Right renal cortex interstitium (tissue), 3 donors: ENCODE measurements at places on chromosomes 6 and 20.

- DNase-seq = no peak
Observed at GRCh38 chr6:12134581-12134980, 122.5 kb downstream of the HIVEP1 start.

- DNase-seq = no peak
Observed at GRCh38 chr6:166626177-166627032, 646 bp downstream of the RPS6KA2 start.

GRCh38 chr6:142292166-142292924 is 9.5 kb upstream of the ADGRG6 start:
- DNase-seq = no peak

DNA sequence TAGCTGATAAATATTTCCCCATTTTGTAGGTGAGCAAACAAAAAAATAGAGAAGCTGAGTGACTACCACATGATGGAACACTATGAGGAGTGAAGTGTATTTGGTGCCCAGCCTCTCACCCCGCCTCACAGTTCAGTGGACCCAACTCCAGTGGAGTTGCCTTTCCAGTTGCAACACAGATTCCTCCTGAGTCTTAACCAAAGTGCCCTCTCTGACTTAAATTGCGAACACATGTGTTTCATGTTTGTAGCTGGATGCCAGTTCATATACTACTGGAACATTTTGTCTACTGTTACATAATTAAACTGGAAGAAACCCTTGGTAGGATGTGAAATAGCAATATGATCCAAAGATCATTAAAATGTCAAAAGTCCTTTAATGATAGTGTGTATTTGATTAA is 448.9 kb downstream of the COL12A1 start:
- DNase-seq = no peak

DNA sequence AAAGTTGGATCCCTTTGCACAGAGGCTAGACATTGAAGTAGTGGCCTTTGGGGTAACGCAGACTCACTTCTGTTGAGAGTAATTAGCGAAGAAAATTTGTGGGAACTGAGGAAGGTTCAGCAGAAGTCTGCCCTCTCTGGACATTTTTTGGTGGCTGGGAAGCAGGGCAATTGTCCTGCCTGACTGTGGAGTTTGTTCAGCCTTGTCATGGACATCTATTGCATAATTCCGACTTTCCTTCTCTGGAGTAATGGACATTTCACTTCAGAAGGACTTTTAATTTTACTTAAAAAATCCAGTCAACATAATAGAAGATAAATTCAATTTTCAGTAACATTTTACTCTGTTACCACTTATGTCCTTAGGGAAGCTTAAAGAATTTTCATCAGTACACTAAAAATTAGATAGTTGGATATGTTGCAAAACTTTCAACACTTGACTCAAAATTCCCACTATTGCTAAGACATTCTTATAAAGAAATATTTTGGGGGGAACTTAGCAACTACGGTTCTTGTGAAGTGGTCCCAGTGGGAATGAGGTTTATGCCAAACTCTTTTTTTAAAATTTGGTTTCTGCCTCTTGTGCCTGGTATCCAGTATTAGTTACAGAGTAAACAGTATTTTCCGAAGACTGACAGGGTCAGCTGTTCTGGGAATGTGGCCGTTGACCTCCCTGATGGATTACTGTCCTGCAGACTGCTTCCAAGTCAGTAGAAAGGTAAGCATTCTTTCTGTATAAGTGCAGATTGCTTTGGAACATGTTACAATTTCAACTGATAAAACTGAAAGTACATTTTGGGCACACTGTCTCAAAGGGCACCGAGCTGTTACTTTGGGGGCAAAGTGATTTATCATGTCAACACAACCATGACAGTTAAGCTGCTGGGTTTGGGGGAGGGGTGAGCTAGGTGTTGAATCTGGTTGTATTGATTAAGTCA is 100.6 kb upstream of the MLIP start:
- no peak for DNase-seq

GRCh38 chr20:41223112-41223511 is 85.8 kb downstream of the PLCG1 start:
- no peak for DNase-seq

GRCh38 chr20:57840504-57841296 is 130.9 kb upstream of the PMEPA1 start:
- no peak for DNase-seq

DNA sequence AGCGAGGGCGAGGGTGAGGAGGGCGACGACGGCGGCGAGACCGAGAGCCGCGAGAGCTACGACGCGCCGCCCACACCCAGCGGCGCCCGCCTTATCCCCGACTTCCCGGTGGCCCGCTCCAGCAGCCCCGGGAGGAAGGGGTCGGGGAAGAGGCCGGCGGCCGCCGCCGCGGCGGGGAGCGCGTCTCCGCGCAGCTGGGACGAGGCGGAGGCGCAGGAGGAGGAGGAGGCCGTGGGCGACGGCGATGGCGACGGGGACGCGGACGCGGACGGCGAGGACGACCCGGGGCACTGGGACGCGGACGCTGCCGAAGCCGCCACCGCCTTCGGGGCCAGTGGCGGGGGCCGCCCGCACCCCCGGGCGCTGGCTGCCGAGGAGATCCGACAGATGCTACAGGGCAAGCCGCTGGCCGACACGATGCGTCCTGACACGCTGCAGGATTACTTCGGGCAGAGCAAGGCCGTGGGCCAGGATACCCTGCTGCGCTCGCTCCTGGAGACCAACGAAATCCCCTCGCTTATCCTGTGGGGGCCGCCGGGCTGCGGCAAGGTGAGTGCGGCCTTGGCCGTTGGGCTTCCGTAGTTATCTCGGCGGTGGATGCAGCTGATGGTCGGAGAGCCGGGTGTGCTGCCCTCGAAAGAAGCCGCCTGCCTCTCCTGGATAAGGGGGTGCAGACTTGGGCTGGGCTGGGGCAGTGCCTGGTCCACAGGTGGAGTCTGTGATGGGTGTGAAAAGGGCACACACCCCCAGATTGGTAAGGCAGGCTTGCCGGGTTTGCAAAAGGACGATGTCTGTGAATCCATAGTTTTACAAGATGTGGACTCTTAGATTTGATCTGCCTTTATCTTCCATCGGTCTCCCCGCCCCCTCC is 938 bp downstream of the WRNIP1 start:
- no peak for DNase-seq

DNA sequence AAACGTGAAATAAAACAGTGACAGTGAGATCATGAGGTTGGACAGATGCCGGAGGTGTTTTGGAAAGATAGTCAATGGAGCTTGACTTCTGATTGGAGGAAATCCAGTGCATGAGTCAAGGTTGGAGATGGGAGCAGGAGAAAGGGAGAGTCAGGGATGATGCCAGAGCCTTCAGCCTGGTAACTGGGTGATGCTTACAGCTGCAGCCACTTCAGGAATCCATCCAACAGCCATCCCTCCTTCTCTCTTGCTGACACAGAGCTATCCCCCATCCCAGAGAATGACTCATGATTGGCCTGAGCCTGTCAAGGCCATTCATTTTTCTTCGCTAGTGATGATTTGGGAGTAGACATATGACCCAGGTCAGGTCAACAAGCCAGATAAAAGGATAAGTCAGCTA is 112.8 kb downstream of the SAMD5 start:
- no peak for DNase-seq

GRCh38 chr6:75612434-75612833 is 10.8 kb downstream of the SENP6 start:
- no peak for DNase-seq

GRCh38 chr20:25382704-25383370 is 7.8 kb downstream of the ABHD12 start:
- DNase-seq = no peak

GRCh38 chr6:157983406-157984119 is 1.9 kb downstream of the SYNJ2 start:
- DNase-seq = no peak

DNA sequence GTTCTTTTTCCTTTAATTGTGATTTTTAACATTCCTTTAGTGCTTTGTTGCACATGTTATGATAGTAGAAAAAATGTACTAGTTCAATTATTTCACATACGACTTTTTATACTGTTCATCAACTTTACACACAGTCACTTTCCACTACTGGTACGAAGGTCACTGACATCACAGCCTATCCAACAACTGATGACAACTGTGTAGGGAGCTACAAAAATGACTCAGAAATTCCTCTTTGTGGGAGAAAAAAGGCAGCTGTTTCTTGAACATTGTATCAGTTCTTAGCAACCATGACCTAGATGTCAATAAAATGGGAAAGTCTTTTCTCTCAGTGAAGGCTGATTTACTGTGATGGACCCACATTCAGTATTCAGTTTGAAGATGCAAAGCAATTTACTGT is 7.0 kb upstream of the ID4 start:
- DNase-seq = no peak

- no peak for DNase-seq
Observed at GRCh38 chr20:16745204-16745603, 3.0 kb upstream of the OTOR start.

- no peak for DNase-seq
Observed at GRCh38 chr6:22026164-22026678, 270.6 kb downstream of the PRL start.

DNA sequence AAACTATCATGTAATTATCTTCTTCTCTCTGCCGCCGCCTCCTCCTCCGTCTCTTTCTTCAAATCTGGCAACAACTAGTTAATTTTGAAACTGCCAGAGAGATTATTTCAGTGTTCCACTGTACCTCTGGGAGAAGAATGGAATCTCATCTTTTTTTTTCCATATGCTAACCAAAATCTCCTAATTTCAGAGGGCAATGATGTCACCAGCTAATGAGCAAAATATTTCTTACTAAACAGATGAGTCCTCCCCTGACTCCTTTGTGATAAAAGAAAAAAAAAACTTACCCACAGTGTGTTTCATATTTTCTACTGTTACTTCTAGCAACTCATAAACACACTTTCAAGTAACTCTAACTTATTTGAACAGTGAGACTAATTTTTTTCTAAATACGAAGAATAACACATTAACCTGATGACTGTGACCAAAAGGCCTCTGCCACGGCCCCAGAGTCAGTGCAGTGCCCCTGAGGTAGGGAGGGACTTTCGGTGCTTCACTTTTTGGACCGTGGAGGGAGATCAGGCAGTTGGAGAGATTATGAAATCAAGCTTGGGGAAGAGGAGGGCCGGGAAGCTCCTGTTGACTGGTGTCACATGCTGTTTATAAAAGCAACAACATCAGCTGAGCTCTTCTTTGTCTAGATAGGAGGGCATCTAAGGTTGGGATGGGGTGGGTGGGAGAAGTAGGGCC is 159.6 kb downstream of the SASH1 start:
- DNase-seq = no peak

GRCh38 chr6:82337688-82338257 is 25.8 kb upstream of the TPBG start:
- DNase-seq = no peak

GRCh38 chr20:59137532-59137931 is 26.1 kb upstream of the ZNF831 start:
- DNase-seq = no peak

- no peak for DNase-seq
Observed at GRCh38 chr6:169145991-169146501, 107.6 kb downstream of the THBS2 start.

DNA sequence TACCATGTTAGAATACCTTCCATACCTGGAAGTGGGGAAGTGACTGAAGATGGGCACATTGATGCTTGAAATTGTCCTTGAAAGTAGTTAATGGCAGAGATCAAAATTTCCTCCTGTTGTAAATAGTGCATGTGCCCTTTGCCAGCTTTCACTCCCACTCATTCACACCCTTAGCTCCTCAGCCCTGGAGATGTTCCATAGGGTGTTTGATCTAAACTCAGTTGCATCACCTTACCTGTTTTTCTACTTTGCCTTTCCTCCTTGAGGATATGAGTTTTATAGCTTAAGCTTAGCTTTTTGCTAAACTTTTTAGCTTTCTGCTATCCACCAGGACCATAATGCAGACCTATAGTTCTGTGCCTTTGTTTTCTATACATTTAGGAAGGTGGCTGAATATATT is 69.0 kb downstream of the CEP57L1 start:
- no peak for DNase-seq

GRCh38 chr6:33375143-33375671 is 16.4 kb upstream of the KIFC1 start:
- no peak for DNase-seq

- DNase-seq = no peak
Observed at GRCh38 chr20:10641893-10642292, 31.9 kb downstream of the JAG1 start.

DNA sequence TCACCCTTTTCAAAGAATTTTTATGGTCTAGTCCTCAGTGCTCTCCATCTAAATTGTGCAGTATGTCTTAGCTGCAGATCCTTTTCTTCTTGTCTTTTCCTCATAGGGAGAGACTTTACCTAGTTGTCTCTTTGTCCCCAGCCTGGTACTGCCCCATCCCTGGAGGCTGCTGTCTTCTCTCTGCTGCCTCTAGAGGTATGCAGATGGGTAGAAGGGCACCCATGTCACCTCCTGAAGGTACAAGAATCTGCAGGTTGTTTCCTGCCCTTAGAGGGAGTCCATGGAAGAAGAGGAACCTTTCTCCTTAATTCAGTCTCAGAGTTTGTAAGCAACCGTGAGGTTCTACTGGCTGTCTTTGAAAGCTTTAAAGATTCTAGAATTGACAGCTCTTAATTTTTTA is 39.1 kb downstream of the MCM8 start:
- no peak for DNase-seq

GRCh38 chr6:135451617-135452190 is 45.8 kb downstream of the AHI1 start:
- peak; percentile 30 for DNase-seq

DNA sequence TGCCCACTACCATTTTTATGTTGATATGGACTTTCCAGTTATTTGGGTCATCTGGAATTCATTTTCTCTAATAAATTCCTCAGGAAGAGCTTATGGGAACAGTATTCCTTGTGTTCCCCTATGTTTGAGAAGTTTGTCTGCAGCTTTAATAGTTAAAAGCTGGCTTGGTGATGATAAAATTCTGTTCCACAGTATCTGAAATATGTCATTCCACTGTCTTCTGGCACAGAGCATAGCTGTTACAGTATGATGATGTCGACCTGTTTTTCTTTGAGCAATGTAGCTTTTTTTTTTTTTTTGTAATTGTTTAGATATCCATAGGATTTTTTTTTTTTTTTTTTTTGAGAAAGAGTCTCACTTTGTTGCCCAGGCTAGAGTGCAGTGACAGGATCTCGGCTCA is 43.2 kb downstream of the NCOA3 start:
- DNase-seq = no peak

DNA sequence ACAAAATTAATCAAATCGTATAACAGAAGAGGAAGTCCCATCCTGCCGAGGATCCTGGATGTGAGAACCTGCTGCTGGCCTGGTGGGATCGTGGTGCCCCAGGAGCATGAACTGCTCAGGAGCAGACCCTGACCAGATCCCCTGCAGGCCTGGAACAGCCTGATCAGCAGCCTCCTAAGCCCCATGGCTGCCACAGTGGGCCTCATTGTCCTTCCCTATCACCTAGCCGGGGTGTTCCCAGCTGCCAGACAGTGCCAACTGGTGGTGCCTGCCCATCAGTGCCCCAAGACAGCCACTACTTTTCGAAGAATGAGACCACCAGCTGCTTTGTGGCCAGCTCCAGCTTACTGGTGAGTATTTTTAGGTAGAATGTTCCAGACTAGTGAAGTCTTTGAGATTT is 19.6 kb upstream of the MAS1L start:
- no peak for DNase-seq
